ENCODE measurements at places on chromosomes 11 and 22. TPM values are rescaled to one million over a fixed set of nuclear protein-coding genes. Genes with fewer than 3 reads are reported as not detected.
A peak's percentile ranks its signal among the peaks of the same experiment; 100 is the strongest.

The OR52I1 gene
- total RNA-seq, result not detected

The LDLRAD3 gene
- 7.2 TPM for total RNA-seq

The DAGLA gene
- total RNA-seq, result 2.3 TPM

The OR5A2 gene
- not detected for total RNA-seq

The SERPING1 gene
- 16.7 TPM for total RNA-seq

The CST6 gene
- 9.2 TPM for total RNA-seq

The OR6A2 gene
- total RNA-seq, result 0.08 TPM

The RIN1 gene
- 23.1 TPM for total RNA-seq

GRCh38 chr11:105719073-105719822, 109.4 kb downstream of the GRIA4 start:
- ATAC-seq, result peak; percentile 25

DNA sequence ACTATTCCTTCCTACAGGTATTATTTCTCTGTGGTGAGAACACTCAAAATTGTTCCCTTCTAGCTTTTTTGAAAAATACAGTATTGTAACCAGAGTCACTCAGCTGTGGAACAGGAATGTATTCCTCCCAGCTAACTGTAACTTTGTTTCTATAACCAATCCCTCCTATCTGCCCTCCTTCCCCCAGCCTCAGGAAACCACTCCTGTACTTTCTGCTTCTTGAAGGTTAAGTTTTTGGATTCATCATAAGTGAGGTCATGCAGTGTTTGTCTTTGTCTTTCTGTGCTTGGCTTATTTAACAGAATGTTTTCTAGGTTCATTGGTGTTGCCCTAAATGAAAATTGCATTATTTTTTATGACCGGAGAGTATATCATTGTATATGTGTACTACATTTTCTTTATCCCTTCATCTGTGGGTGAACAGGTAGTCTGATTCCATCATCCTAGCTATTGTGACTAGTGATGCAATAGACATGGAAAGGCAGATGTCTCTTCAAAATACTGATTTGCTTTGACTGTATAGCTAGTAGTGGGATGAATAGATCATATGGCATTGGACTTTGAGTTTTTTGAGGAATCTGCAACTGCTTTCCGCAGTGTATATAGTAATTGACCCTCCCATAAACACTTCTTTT, 112.9 kb upstream of the GRK3 start:
- no peak for ATAC-seq

GRCh38 chr11:88308576-88308975, 29.0 kb downstream of the CTSC start:
- ATAC-seq, result no peak

- no peak for ATAC-seq
Observed at GRCh38 chr11:36248436-36248835, 40.8 kb downstream of the COMMD9 start.

DNA sequence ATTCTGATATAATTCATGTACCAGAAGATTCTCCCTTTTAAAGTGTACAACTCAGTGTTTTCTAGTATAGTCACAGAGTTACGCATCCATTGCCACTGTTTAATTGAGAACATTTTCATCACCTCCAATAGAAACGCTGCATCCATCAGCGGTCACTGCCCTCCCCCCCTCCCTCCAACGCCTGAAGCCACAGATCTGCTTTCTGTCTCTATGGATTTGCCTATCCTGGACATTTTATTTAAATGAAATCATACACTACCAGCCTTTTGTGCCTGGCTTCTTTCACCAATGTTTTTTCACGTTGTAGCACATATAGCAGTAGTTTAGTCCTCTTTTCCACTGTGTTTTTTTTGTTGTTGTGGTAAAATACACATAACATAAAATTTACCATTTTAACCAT, 22.8 kb downstream of the TCP11L1 start:
- no peak for ATAC-seq

GRCh38 chr22:20418211-20418788, 19.3 kb downstream of the SCARF2 start:
- ATAC-seq, result peak; percentile 78

GRCh38 chr11:1467270-1467669, 19.3 kb downstream of the MOB2 start:
- ATAC-seq, result no peak

DNA sequence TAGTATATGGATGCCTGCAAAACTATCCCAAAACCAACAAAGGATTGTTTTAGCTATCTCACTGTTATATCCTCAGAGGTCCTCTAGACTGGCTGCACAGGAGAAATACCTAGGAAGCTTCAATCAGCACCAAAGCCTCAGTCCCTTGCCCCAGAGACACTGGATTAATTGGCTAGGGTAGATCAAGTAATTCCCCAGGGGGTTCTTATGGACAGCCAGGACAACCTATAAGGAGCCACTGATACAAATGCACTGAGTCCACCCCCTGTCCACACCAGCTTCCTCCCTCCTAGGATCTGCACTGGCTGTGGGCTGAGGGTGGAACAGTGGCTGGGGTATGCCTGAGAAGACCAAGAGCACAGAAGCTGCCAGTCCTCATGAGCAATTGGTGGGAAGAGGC, 16.3 kb downstream of the ADORA2A start:
- ATAC-seq, result no peak

GRCh38 chr11:72308226-72309073, 64.5 kb upstream of the PHOX2A start:
- no peak for ATAC-seq

GRCh38 chr11:27370374-27370773, 7.4 kb upstream of the CCDC34 start:
- no peak for ATAC-seq

DNA sequence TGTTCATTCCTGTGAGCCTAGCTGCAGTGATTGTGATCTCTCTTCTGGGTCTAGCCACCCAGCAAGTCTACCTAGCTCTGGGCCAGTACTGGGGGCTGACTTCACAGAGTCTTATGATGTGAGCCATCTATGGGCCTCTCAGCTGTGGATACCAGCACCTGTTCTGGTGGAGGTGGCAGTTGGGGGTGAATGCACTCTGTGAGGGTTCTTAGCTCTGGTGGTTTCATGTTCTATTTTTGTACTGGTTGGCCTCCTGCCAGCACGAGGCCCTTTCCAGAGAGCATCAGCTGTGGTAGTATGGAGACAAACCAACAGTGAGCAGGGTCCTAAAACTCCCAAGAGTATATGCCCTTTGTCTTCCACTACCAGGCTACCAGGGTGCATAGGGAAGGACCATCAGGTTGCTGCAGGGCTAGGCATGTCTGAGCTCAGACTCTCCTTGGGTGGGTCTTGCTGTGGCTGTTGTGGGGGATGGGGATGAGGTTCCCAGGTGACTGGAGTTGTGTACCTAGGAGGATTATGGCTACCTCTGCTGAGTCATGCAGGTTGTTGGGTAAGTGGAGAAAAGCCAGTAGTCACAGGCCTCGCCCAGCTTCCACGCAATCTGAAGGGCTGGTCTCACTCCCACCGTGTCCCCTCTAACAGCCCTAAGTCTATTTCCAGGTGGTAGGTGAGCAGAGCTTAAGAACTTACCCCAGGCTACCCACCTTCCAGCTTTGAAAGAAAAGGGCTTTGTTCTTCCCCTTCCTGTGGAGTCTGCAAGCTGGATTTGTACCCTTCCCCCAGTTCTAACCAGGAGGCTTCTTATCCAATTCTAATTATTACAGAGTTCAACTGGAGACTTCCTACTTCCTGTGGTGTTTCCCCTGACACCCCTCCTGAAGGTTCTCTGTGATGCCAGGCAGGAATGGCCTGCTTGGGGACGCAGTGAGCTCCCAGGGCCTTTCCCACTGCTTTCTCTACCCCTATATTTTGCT, 250.7 kb downstream of the LUZP2 start:
- ATAC-seq, result peak; percentile 81

DNA sequence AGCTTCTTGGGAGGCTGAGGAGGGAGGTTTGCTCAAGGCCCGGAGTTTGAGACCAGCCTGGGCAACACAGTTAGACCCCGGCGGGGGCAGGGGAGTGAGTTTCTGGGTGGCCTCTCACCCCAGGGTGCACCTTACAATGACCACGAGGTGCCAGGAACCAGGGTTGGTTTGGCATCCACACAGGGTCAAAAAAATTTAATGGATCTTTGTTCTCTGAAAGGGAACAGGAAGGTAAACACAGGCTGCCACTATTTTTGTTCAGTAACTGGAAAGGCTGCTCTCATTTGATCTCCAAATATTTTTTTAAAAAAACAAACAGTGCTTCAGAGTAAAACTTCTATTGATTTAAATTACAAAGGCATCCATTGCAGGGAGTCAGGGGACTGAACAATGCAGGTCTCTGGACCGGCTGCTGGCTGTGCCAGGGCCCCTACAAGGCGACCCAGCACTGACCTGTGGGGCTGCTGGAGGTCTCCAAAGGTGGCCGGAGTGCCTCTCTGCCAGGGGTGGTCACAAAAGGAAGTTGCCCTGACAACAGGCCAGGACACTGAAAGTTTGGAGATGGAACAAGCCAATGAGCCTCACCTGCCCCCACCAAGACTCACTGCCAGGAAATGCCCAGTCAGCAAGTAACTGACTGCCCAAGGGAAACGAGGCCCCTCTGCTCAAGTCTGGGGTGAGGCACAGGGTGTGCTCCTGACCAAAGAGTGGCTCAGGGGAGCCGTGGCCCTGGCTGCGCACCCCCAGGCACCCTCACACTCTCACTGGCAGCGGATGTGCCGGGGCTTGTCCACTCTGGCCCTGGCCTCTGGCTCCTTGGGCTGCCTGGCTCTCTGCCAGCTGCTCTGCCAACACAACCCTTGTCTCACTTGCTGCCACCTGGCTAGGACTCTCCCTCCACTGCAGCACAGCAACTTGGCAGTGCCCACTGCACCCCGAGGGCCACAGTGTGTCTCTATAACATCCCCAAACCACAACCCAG, 51.8 kb downstream of the ARFGAP3 start:
- ATAC-seq, result peak; percentile 73

DNA sequence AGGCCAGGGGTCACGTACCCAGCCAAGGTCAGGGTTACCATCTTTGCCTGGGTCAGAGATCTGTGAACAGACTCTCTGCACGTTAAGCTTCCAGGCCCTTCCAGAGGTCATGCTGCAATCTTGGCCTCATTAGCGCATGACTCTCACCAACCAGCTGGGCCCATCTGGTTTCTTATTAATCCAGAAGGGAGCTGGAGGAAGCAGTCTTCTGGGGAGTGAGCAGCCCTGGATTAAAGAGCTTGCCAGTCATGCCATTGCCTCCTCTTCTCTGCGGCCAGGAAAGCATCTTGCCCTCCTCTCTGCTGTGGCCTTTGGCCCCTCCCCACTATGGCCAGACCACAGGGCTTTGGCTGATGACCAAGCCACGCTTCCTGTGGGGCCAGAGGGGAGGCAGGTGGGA, 57.4 kb downstream of the CHST1 start:
- ATAC-seq, result no peak

DNA sequence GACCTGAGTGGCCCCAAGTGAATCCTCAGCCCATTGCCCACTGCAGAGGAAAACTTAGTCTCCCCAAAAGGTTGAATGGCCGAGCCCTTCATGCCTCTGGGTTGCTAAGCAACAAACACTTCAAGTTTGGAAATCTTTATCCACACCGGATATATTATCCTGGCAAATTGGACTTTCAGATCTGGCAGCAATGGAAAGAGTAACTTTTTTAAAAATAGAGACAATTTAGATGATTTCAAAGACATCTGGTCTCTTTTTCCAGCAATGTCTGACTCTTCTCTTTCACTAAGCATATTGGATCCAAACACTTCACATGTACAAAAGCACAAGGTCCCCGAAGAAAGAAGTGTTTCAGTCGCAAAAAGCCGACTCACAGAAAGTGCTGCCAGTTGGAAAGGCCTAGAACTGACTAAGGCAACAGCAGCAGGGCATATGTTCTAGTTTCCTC, 505.3 kb downstream of the SOX6 start:
- ATAC-seq, result no peak

GRCh38 chr11:64918017-64918416, 1.0 kb upstream of the ATG2A start:
- no peak for ATAC-seq

DNA sequence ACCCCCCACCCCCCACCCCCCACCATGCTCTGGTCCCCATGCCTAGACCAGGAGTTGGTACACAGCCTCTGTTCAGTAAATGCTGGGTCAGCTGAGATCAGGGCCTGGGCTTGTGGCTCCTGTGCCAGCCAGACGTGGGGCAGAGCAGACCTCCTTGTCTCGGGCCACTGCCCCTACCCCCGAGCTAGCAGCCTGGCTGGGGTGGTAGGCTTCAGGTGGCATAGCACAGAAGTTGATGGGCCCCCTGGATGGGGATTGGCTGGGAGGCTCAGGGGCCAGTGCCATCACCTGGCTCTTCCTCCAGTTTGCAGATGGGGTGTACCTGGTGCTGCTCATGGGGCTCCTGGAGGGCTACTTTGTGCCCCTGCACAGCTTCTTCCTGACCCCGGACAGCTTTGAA, 139.9 kb downstream of the PARVA start:
- no peak for ATAC-seq

DNA sequence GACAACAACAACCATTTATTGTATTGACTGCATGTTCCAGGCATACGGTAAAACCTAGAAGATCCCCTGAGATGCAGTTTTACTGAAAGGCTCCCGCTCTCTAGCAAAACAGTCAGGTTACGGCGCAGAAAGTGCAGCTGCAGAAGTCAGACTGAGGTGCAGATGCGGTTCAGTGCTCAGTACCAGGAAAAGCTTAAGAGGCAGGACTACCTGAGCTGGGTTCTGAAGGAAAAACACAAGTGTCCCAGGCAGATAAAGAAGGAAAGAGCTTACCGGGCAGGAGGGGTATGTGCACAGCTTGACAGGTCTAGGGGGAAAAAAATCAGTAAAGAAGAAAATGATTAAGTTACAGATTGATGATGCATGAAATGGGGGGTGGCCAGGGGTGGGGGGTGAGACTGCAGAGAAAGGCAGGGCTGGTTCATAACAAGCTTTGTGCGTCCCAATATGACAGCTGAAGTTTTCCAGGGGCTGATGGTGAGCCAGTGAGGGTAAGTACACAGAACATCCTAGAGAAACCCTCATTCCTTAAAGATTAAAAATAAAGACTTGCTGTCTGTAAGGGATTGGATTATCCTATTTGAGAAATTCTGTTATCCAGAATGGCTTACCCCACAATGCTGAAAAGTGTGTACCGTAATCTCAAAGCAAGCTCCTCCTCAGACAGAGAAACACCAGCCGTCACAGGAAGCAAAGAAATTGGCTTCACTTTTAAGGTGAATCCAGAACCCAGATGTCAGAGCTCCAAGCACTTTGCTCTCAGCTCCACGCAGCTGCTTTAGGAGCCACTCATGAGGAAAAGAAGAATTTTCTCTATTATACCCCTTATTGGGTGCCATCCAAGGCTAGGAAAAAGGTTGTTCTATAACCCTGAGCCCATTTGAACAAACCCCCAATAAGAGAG, 11.9 kb downstream of the LARGE1 start:
- no peak for ATAC-seq

DNA sequence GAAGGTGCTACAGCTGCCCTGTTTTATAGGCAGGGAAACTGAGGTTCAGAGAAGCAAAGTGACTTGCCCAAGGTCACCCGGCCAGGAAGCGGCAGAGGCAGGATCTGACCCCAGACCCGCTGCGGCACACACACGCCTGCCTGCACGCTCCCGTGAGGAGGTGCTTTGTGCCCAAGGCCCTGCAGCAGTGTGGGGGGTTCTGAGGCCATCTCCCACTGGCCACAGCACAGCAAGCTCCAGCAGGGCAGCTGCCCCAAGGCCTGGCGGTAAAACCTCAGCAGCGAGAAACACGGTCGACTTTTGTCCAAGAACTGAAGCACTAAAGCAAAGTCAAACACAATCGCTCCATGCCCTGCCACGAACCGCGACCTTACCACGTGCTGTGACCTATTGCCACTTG, 42.7 kb downstream of the CDKN1C start:
- no peak for ATAC-seq

- no peak for ATAC-seq
Observed at GRCh38 chr22:32211011-32211410, 6.1 kb upstream of the RFPL2 start.
